Peyer's patch (tissue), 4 donors: ENCODE measurements at places on chromosomes 5 and 9. TPM values are rescaled to one million over a fixed set of nuclear protein-coding genes. Genes with fewer than 3 reads are reported as not detected.

DNA sequence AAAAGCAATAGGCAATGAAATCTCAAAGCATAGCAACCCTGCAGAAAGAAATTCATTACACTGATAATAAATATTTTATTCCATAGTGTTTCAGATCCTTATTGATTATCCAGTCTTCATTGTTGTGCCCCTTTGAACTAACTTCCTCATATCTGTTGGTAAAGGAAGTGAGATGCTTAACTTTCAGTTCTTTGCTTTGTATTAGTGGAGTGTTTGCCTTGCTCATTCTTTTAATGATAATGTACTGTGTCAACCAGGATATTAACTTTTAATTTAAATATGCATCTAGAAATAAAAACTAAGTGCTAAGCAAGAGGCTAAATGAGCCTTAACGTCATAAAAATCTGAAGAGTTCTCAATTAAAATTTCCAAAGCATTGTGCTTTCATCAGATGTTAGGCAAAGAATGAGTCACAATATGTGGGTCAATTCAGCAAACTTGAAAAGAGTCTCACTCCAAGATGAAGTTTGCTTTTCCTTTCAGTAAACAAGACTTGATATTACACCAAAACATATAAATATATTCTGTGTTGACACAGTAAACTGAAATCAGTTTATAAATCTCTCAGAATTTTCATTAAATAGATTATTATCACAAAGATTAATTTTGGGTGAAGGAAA is 105.9 kb downstream of the GIN1 start:
- no peaks in the 10 kb centered on the region for H3K27me3 ChIP-seq
- no peaks in the 10 kb centered on the region for H3K4me1 ChIP-seq
- H3K4me3 ChIP-seq = no peak overlapping the region
- no peaks in the 10 kb centered on the region for H3K36me3 ChIP-seq
- no peak for DNase-seq

- no peaks in the 10 kb centered on the region for H3K27me3 ChIP-seq
- H3K27ac ChIP-seq = no peak overlapping the region
- DNase-seq = no peak
- no peaks in the 10 kb centered on the region for H3K36me3 ChIP-seq
- no peaks in the 10 kb centered on the region for H3K4me1 ChIP-seq
Measured at GRCh38 chr9:31034311-31034710, 1350.1 kb upstream of the ACO1 start.

DNA sequence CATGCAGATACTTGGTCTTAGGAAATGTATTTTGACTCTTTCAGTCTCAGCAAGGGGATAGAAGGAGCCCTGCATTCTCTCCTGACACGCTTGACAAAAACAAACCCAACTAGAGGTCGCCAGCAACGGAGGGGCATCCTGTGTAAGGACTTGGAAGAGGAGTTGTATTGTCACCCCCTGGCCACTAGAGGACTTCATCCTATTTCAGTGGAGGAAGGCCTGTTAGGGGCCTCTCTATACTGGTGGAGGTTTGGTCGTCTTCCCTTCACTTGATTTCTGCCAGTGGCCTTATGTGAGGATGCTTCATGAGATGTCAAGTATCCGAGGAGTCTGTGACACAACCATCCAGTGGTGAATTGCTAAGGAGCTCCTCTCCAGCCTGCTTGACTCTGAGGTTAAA is 122.8 kb upstream of the STC2 start:
- H3K4me3 ChIP-seq = no peak overlapping the region
- H3K27me3 ChIP-seq = no peaks in the 10 kb centered on the region
- H3K36me3 ChIP-seq = no peaks in the 10 kb centered on the region
- no peaks in the 10 kb centered on the region for H3K4me1 ChIP-seq
- H3K27ac ChIP-seq = no peak overlapping the region

Gene PAXX
- 92.4 TPM for total RNA-seq

Gene NUTM2G
- total RNA-seq = not detected

GRCh38 chr9:111559000-111559610 is 34.1 kb downstream of the ZNF483 start:
- no peak overlapping the region for H3K27ac ChIP-seq
- DNase-seq = peak; percentile 71
- H3K36me3 ChIP-seq = no peaks in the 10 kb centered on the region
- no peaks in the 10 kb centered on the region for H3K27me3 ChIP-seq
